NCI-H345 (cell line): ENCODE measurements at places on chromosomes 11 and 22.

DNA sequence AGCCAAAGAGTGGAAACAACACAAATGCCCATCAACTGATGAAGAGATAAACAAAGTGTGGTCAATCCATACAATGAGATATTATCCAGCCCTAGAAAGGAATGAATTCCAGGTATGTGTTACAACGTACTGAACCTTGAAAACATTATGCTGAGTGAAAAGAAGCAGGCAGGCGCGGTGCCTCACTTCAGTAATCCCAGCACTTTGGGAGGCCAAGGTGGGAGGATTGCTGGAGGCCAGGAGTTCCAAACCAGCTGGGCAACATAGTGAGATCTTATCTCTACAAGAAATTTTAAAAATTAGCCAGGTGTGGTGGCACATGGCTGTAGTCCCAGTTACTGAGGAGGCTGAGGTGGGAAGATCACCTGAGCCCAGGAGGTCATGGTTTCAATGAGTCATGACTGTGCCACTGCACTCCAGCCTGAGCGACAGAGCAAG, 24.6 kb upstream of the TESMIN start:
- DNase-seq = no peak

- DNase-seq = no peak
Measured at GRCh38 chr11:45440111-45440510, 154.0 kb upstream of the SYT13 start.

GRCh38 chr11:92707665-92708064, 261.8 kb upstream of the MTNR1B start:
- DNase-seq = peak; percentile 18

GRCh38 chr11:2122222-2122906, 16.8 kb downstream of the IGF2 start:
- DNase-seq = no peak

GRCh38 chr11:3853899-3854659, 1.4 kb upstream of the STIM1 start:
- no peak for DNase-seq

- DNase-seq = no peak
Measured at GRCh38 chr11:74018331-74019005, 9.6 kb upstream of the UCP3 start.

DNA sequence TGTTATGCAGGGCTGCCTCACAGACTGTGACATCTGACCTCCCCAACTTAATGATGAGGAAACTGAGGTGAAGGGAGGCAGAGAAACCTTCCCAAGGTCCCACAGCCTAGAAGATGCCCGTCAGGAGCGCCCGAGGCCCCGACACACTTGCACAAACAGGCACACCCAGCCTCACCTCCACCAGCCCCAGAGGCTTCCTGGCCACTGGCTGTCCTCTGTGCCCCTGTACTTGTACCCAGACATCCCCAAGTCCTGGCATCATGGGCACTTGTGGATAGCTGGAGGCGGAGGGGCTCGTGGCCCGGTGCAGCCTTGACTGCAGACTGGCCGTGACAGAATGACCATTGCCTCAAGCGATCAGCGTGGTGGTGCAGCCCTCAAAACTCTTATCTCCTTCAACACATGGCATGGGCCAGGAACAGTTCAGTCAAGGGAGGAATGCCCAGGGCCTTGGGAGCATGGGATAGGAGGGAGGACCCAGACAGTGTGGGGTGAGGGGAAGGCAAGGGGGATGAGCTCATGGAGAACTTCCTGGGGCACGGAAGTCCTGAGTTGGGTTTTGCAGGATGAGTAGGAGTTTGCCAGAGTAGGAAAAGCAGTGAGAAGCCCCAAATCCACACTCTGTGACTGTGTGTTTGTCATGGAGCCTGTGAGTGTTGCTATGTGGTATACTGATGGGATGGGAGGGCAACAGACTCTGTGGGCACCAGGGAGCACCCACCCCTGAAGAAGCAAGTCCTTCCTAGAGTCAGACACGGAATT, 25.8 kb upstream of the PPARA start:
- no peak for DNase-seq

DNA sequence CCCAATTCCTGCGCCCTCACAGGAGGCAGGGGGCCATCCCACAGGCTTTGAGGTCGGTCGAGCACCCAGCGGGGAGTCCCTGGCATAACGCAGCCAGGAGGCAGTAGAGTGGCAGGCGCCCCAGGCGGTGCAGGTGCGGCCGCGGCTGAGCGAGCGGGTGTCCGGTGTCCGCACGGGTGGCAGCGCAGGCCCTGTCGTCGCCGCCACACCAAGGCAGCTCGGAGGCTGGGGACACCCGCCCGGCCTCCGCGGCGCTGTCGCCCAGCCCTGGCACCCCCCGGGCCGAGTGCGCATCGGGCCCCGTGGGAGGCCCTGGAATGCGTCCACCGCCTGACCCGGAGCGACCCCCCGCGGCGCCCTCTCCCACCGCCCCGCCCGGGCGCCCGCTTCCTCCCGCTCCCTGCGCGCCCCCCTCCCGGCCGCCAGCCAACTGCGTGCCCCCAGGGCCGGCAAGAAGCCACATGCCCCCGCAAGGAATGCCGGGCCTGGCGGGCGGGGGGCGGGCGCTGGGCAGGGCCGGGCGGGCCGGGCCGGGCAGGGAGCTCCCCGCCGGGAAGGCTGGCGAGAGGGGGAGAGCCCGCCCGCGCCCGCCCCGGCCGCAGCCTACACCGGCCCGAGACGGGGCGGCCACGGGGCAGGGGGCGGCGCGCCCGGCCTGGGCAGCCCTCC, 33.9 kb downstream of the PRDM11 start:
- peak; percentile 67 for DNase-seq

GRCh38 chr22:38477585-38477984, 9.7 kb downstream of the KDELR3 start:
- DNase-seq = no peak

GRCh38 chr11:117923773-117924172, 5.4 kb downstream of the TMPRSS13 start:
- no peak for DNase-seq

GRCh38 chr11:44561275-44561805, 4.1 kb upstream of the CD82 start:
- peak; percentile 15 for DNase-seq

- no peak for DNase-seq
Measured at GRCh38 chr11:103970701-103971249, 65.7 kb upstream of the DDI1 start.

GRCh38 chr11:124481365-124482323, 36.1 kb upstream of the OR8B8 start:
- peak; percentile 0 for DNase-seq

- peak; percentile 30 for DNase-seq
Measured at GRCh38 chr22:36253523-36254490, 874 bp downstream of the APOL1 start.

DNA sequence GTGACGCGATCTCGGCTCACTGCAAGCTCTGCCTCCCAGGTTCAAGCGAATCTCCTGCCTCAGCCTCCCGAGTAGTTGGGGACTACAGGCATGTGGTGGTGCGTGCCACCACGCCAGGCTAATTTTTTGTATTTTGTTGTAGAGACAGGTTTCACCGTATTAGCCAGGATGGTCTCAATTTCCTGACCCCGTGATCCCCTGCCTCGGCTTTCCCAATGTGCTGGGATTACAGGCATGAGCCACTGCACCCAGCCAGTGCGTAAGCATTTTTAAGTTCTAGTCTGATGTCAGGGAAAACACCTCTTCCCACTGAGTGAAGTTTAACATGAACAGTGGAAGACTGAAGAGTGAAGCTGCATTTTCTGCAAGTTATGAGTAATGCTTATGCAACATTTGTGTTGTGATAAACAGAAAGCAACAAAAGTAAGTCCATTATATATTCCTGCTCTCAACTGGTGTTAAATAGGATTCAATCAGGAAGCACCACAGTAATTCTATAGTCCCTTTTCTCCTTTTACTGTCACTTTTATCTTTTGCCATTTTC, 1219.8 kb upstream of the RAG2 start:
- DNase-seq = no peak

- no peak for DNase-seq
Measured at GRCh38 chr11:116605543-116606459, 167.0 kb downstream of the BUD13 start.

DNA sequence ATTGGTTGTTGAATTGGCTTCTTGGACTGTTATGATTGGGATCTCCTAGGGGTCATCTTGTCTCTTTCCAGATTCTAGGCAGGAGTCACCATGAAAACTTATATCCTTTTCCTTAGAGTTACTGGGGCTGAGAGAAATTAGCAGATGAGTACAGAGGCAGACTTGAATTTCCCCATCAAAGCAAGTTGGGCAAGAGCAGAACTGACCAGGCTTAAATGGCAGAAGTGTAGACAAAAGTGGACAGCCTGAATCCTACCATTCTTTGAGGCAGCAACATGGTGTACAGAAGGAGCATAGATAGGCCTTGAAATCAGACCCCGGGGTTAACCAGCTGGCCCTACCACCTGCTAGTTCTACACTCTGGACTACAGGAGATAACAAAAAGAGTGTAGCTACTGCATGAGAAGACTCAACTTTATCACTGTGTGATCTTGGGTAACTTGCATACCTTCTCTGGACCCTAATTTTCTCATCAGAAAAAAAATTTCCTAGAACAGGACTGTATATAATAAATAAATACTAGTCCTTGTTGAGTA, 427.4 kb upstream of the CADM1 start:
- no peak for DNase-seq

DNA sequence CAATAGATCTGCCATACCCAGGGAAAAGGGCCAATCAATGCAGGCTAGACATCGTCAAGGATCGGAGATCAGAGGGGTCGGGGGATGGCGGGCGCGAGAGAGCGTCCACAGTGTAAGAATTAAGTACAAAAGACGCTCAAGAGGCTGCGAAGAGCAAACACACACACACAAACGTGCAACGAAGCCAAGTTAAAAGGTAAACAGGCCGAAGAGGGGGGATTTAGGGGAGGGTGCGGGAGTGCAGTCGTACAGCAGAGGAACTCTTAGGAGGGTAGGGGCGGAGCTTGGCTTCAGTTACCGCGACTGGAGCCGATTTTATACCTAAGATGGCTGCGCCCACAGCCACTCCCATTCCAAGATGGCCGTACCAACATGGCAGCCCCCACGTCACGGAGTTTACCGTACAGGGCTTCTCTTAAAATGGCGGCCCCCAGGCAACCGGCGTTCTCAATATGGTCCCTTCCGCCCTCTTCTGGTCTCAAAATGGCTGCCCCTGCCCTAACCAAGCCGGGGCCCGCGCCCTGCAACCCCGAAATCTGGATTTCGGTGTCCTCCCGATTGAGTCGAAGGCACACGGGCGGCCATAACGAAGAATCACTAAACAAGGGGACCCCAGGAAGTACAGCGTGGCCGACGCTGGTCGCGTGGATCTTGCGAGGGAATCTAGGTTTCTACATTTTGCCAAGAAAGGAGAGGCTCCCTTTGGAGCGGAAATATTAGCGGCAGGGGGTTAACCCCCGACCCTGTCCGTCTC, 1.9 kb downstream of the GNG3 start:
- DNase-seq = peak; percentile 99

DNA sequence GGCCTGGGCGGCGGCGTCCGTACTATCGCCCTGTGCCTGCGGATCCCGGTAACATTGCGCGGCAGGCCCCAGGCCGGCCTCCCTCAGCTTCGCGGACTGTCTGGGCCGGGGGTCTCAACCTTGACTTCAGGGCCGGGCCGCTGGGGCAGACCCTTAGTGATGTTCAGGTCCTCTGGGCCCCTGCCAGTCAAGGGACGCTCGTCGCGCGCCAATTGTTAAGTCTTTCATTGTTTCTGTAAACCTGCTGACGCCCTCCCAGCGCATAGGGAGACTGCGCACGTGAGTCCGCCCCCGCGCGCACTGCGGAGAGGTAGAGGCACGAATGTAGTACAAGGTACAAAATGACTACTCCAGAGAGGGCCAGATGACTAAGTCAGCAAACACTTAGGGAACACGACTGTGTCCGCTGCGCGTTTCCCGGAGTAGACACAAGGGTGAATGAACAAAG, 451 bp upstream of the HDHD5 start:
- DNase-seq = peak; percentile 43

GRCh38 chr22:32576553-32577253, 102.1 kb downstream of the FBXO7 start:
- DNase-seq = no peak

DNA sequence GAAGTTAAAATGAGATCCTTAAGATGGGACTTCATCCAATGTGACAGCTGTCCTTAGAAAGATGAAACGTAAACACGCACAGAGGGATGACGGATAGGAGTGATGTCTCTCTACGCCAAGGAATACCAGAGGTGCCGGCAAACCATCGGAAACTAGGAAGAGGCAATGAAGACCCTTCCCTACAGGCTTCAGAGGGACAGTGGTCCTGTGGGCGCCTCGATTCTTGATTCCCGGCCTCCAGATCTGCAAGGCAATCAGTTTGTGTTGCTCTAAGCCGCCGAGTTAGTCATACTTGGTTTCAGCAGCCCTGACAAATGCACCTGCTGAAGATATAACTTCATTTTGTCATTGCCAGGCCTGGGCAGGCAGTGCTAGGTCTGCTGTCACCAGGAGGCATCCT, 1455.1 kb downstream of the TBC1D22A start:
- no peak for DNase-seq

DNA sequence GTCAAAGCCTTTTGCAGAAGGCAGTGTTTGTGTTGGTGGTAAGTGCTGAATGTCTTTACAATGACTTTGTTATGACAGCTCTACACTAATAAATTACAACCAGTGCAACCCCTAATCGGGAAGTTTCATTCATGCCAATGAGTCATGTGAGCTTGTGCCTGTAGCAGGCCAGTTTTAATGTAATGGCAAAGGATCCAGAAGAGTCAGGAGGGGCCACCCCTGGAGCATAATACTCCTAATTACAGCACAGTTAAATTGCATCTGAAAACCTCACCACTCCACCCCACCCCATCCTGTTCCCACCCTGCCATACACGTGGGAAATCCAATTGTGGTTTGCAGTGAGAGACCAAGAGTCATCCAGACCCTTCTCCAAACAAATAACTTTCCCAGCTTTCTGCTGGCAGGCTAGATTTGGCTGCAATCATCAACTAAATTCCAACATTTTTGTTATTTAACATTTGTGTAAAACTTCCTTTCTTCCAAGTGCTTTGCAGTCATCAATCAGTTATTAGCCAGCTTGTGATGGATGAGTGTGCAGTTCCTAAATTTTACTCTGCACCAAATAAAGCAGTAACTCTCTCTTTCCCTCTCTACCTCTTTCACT, 277.3 kb upstream of the FAT3 start:
- DNase-seq = peak; percentile 92

- DNase-seq = no peak
Measured at GRCh38 chr11:112847568-112847967, 113.7 kb upstream of the NCAM1 start.
